T-helper 9 cell (primary cell): ENCODE measurements at places on chromosomes 4 and X.

GRCh38 chr4:104907074-104907649 lies 239.5 kb upstream of the TET2 start:
- no peak for DNase-seq

DNA sequence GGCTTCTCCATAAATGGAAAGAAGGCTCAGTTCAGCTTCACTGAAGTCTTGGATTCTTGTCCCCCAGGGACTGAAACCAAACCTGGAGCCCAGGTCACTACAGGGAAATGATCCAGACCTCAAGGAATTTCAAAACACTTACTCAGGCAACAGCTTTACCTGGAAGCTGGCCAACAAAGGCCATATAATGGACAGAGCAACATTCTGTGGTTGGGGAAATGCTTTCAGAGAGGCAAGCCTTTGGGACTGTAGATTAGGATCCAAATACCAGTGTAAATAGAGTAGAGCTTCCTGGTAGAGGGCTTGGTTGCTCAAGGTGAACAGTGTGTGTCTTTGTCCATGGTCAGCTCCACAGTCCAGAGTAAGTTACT lies 57.0 kb upstream of the PROM1 start:
- DNase-seq, result no peak

GRCh38 chr4:8028368-8028767 lies 88.7 kb upstream of the AFAP1 start:
- no peak for DNase-seq

DNA sequence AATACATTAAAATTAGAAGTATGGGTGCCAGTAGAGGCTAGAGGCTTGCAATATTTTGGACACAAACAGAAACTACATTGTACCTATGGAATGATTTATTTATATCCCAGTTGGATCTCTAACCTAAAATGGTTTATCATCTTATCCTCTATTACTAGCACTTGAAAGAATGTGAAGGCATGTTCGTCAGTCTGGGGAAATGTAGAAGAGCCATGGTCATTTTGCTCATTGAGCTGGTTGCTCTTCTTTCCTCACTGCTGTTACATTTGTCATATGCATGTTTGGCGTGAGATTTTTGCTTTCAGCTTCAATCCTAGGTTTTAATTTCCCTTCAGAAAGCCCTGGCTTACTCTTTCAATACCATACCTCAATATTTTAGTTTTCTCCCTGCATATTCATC lies 82.4 kb upstream of the MYOZ2 start:
- no peak for DNase-seq

- no peak for DNase-seq
Measured at GRCh38 chrX:20971250-20971649, 403.0 kb upstream of the CNKSR2 start.

GRCh38 chr4:151489462-151490203 lies 80.7 kb downstream of the FHIP1A start:
- DNase-seq, result no peak
